ENCODE measurements at places on chromosomes 12 and 14.

DNA sequence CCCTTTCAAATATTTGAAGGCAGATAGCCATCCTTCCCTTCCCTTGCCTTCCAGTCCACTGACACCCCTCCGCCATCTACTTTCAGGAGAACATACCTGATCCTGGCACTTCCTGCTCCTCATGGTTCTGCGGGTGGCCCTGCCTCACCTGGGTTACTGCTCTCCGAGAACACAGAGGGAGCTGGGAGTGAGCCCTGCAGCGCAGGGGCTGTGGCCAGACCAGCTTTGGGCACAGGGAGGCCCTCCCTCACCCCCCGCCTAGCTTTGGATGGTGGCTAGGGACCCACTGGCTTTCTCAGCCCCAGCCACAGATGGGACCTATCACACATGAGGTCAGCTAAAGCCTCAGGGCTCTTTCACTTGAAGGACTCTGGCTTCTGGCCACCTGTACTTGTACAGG, 12.4 kb downstream of the IQSEC3 start:
- DNase-seq: no peak

- no peak for DNase-seq
Measured at GRCh38 chr12:131510431-131510830, 200.5 kb upstream of the SFSWAP start.

- no peak for DNase-seq
Measured at GRCh38 chr14:95562892-95563685, 28.2 kb downstream of the GLRX5 start.

GRCh38 chr12:122811777-122812176, 23.5 kb upstream of the HIP1R start:
- no peak for DNase-seq

GRCh38 chr12:123912415-123913380, 59.9 kb downstream of the CCDC92 start:
- DNase-seq: no peak

DNA sequence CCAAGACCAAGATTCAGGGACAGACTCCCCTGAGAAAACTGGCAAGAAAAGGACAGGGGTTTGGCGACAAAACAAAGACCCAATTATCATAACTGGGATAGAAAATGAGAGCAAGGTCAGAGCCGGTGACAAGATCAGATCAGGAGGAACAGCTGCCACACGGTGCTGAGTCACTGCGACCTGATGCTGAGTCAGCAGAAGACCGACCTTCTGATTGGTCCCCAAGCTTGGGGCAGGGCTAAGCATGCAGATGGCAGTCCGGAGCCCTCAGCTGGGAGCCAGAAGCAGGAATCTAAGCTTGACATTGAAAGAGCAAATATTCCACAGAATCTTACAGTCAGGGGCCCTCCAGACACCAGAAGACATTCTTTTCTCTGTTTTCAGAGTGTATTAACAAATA, 19.1 kb upstream of the ARMH4 start:
- DNase-seq: no peak

DNA sequence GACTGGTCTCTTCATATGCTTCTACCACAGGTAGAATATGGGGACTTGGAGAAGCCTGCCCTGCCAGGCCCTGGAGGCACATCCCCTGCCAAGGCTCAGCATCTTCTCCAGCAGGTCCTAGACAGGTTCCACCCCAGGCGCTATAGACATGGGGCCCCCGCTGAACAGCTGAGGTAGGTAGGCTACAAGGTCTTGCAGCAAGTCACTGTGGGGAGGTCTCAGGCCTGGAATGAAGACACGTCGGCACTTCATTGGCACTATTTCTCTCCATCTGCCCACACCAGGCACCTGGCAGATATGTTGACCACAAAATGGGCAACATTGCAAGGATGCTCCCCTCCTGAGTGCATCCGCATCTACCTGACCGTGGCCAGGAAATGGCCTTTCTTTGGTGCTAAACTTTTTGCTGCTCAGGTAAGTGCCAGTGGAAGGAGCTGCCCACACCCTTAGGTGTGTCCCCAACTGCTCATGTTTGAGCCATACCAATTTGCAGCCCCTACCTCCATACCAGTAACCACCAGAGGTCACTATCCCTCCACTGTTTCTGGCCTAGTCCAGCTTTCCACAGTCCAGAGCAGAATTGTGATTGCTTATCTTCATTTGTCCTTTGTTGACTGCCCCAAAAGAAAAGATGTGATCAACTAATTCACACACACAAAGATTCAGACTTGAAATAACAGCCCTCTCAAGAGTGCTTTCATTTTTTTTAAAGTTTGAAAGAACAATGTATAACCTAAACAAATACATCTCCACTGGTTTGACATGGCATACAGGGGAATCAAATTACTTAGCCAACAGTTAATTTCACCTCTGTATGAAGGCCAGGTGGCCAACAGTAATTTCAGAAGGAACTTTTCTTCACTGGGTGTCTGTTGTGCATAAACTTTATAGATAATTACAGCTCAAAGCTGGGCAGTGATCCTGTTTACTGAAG, 16.1 kb downstream of the PIGH start:
- no peak for DNase-seq

- DNase-seq: peak; percentile 56
Measured at GRCh38 chr14:105414456-105415371, 4.9 kb upstream of the MTA1 start.
